ENCODE measurements at places on chromosomes 4 and X.

- DNase-seq, result no peak
Measured at GRCh38 chr4:145825255-145825654, 113.4 kb downstream of the ZNF827 start.

DNA sequence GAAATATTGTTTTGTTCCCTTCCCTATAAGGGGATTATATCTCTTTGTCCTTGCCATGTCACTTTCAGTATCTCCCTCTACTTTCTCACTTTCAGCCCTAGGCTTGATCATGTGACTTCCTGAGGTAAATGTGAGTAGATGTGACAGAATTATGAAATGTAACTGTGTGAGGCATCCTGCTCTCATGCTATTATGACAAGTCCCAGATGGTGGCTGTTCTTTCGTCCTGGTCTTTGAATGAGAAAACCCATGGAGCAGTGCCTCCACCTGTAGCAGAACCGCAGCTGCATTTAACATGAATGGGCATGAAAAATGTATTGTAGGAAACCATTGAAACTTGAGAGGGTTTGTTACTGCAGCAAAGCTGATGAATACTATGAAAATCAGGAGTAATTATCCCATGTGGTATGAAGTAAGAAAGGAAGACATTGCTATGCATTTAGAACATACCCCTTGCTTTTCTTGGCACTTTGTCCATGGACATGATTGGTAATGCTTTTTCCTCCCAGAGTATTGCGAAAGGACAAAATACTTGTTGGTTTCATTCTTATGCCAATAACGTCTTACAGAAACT is 202.2 kb upstream of the GPRIN3 start:
- DNase-seq, result no peak

GRCh38 chrX:19728915-19729314 is 158.5 kb downstream of the SH3KBP1 start:
- no peak for DNase-seq

GRCh38 chrX:25860322-25860721 is 277.8 kb upstream of the MAGEB18 start:
- DNase-seq, result no peak

- DNase-seq, result no peak
Measured at GRCh38 chrX:18424482-18425198, 768 bp upstream of the CDKL5 start.

GRCh38 chrX:56793521-56794320 is 64.7 kb downstream of the NBDY start:
- no peak for DNase-seq

DNA sequence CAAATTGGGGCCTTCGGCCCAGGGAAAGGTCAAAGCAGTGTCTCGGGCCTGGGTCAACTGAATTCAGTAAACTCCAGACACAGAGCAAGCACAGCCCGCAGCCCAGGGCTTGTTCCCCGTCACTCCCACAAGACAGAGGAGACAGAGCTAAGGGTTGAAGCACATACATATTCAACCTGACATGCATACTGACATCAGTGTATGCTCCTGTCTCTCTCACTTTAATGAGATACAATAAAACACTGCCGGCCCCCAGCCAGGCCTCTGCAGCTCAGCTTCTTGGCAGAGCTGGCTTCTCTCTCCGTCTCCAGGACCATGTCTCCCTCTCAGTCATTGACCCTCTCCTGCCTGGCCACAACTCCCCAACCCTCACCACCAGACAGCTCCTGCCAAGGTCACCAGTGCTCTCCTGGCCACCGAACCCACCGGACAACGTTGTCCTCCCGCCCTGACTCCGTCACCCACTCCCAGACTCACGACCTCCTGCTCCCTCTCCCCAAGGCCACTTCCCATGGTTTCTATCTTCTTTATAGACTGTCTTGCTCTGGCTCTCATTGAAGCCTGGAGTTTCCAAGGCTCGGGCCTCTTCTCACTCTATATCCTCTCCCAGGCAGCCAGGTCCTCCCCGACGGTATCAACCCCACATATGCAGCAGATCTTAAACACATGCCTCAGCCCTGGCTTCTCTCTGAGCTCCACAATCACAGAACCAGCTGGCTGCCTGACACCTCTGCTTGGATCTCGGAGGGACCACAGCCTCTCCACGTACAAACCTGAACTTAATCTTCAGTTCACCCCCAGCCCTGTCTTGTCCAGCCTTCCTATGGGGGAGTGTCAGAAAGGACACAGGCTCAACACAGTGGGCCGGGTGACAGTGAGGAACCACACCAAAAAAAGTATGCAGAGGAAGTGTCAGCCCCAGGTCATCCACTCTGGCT is 67.7 kb upstream of the C4orf50 start:
- DNase-seq, result no peak

- no peak for DNase-seq
Measured at GRCh38 chrX:42269186-42269585, 345.8 kb upstream of the CASK start.

- no peak for DNase-seq
Measured at GRCh38 chr4:139692309-139693012, 26.8 kb downstream of the MGST2 start.

- no peak for DNase-seq
Measured at GRCh38 chr4:138458751-138459150, 216.6 kb upstream of the SLC7A11 start.

DNA sequence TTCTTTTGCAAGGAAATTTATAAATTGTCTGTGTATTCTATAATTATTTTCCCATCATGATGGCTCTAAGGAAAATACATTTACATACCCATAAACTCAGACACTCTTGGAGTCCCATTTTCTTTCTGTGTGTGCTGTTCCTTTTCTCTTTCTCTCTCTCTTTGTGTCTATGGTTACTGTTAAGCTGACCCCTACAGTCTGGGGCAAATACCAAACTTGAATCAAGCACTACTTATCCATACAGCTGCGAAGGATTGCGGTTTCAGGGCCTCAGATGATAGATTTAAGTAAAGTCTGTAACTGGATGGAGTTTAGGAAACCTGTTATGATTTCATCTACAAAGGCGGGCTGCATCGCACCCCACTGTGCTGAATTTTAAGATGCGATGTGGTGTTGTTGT is 150.2 kb downstream of the SHROOM3 start:
- no peak for DNase-seq

GRCh38 chr4:70153937-70154336 is at the start of gene PRR27:
TSS of gene PRR27 (plus strand) at chr4:70154237. CDS start at chr4:70154376, 139 bp downstream.
- DNase-seq, result no peak

DNA sequence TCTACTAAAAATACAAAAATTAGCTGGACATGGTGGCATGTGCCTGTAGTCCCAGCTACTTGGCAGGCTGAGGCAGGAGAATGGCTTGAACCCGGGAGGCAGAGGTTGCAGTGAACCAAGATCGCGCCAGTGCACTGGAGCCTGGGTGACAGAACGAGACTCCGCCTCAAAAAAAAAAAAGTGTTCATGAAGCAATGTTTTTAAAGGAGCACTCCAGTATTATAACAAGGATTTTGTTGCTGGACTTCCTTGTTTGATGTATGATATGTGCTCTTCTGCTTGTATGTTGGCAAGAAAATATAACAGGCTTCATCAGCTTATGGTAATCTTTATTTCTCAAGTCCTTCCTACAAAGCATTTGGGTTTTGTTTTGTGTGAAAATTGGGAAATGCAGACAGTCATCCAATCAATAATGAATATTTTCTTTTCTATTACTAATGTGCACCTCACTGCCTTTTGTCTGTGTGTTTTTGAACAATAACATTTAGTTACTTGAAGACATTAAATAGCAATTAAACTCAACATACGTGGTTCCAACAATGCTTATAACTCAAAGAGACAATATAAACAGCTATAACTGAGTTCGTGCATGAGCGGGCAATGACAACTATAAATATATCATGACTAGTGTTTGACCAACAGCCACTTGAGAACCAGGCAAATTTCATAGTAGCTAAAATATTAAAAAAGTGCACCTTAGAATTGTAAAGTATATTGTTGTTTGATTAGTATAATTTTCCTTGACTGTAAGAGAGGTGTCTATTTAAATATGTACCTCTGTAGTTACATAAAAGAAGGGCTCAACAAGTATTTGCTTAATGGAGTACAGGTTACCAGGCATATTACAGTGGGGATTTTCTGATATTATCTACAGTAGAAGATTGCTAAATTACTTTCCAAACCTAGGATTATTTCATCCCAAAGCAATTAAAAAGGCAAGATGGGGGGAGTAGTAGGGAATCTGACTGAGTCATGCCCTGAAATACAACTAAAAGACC is 210.7 kb downstream of the PPP3CA start:
- DNase-seq, result no peak

GRCh38 chr4:8272472-8273428 is 3.2 kb downstream of the HTRA3 start:
- no peak for DNase-seq

GRCh38 chrX:108264376-108264775 is 172.8 kb downstream of the ATG4A start:
- no peak for DNase-seq

GRCh38 chr4:13495753-13496152 is 11.6 kb upstream of the RAB28 start:
- DNase-seq, result no peak

DNA sequence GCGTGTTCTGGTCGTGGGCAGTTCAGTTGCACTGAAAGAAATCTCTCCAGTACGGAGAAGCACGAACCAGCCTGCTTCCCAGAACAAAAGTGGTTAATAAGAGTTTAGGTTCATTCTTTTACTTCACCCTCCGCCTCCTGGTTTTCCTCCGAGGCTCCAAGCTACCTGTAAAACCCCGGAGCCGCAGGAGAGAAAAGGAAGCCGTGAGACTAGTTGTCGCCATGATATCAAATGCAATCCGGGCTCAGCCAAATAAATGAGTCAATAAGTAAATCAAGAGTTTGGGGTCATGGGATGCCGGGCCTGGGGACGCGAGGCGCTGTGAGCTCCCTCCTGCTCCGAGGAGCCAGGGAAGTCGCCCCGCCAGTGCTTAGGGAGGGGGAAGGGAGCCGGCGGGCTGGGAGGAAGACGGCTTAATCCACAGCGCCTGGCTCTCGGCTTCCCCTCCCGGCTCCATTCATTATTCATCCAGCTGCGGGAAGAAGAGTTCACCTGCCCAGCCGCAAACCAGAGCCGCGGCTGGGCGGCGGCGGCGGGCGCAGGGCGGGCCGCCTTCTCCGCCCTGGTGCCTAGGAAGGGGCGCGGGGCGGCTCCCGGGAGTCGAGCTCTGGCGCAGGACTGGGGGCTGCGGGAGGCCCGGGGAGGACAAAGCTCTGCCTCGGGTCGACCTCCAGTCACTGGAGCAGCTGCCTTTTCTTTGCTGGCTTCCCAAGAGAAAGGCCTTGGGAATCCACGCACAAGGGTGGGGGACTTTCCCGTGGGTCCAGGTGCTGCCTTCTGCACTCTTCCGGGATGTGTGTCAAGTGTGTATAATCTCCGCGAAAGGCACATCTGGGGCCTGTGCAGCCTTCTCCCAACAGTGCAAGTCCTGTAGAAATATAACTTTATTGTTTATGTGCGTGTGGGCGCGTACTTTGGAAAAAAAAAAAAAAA is 1.7 kb downstream of the FRAS1 start:
- DNase-seq, result no peak

GRCh38 chr4:38668203-38668971 is 4.4 kb downstream of the KLF3 start:
- DNase-seq, result no peak

- no peak for DNase-seq
Measured at GRCh38 chr4:148749403-148749802, 307.2 kb upstream of the NR3C2 start.

- DNase-seq, result no peak
Measured at GRCh38 chr4:88398381-88398780, 19.7 kb downstream of the HERC6 start.

DNA sequence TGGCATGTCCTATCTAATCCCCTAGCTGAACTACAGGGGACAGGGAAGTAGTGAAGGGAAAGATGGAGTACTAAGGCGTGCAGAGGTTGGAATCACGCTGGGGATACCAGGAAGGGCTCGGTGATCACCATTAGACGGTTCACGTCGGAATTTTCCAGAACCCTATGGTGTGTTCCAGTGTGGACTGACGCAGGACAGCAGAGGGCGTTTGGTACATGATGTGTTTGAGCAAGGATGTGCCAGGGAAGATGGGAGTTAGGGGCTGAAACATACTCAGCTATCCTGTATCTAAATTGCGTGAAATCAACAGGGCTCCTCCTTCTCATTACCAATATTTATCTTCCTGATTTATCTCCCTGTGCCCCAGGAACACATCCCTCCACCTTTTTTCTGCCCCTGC is 33.7 kb downstream of the PRPS2 start:
- no peak for DNase-seq

- DNase-seq, result no peak
Measured at GRCh38 chr4:87053802-87054767, 119.3 kb downstream of the AFF1 start.

DNA sequence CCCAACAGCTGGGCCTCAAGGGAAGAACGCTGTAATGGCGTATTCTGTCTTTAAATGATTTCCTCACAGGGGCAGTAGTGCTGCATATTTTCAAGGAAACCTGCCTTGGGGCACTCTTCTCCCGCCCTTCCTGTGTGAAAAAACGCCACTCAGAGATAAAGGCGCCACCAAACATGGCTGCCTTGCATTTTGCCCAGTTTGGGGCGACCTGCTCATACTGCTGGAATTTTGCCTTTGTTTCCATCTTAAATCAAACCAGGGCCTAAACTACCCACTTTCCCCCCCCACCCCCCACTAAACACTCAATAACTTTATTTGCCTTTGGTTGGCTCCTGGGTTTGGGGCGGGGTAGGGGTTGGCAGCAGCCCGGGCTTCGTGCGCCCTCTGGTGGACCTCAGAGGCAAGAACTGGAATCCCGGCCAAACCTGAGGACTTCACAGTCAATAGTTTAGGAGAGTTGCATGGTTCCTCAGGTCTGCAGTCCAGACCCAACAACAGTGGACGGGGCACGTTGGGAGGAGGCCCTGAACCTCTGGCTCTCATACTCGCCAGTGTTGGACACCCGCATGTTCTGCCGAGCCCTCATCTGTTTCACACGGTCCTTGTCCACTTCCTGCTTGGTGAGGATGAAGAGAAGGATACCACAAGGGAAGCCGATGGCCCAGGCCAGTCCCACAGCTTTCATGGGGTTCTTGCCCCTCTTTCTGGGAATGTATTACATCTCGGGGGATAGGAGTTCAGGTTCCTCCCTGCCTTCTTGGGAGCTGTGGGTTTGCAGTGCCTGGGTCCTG is 220.1 kb upstream of the STK26 start:
- peak; percentile 12 for DNase-seq

- DNase-seq, result no peak
Measured at GRCh38 chr4:47120783-47121182, 89.4 kb downstream of the GABRB1 start.

- no peak for DNase-seq
Measured at GRCh38 chr4:10722957-10723356, 38.4 kb upstream of the CLNK start.

GRCh38 chr4:15402146-15402545 is 25.7 kb upstream of the C1QTNF7 start:
- DNase-seq, result no peak

DNA sequence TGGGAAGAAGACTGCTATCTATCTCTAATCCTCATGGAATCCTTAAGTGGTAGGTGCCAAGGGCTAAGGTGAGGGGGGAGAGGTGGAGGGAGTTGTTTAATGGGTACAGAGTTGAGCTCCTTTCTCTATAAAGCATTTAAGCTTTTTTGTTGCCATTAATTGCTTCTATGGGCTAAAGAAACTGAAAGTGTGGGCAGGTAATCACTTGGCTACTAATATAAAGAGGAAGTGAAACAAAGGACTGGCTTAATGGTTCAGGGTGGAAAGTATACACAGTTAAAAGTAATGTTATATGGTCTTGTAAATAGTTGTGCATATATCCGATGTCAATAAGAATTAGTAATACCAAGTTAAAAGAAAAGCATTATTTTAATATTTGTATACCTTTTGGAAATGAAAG is 83.9 kb downstream of the POLA1 start:
- DNase-seq, result no peak

GRCh38 chr4:95546221-95546620 is 2.6 kb downstream of the UNC5C start:
- DNase-seq, result no peak
